Large intestine (tissue), 12 donors: ENCODE measurements at places on chromosomes 1 and 21.

- DNase-seq, result no peak
These were observed 95.6 kb downstream of the ZNF281 start for GRCh38 chr1:200314085-200314750.

GRCh38 chr1:60427194-60427593 lies 353.6 kb upstream of the C1orf87 start:
- DNase-seq, result no peak

DNA sequence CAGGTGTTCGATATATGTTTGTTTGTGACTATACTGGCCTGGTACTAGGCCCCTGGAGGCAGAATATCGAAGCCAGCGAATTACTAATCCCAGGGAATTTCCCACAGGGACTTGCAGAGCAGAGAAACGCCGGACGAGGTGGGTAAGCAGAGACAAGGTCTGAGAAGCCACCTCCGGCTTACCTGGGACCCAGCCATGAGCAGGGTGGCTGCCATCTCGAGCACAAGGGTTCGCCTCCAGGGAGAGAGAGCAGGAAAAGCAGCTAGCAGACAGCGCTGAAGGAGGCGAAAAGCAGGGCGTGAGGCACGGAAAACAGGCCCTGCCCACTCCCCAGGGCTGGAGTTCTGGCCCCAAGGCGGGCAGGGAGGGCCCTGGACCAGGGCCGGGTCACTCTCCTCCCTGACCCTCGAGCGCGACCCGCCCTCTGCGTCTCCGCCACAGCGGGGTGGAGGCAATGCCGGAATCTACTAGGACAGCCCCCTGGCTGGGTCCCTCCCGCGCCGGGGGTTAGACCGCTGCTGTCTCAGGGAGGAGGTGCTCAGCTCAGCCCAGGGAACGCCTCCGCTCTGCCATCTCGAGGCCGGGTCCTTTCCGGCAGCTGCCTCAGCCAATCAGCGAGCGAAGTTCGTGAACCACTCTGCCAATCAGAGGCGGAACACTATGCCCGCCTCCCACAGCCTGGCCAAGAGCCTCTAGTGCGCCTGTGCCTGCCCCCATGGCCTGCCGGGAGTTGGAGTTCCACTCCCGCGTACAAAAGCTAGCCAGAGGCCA lies 1.7 kb downstream of the ZNF436 start:
- DNase-seq, result peak; percentile 100

DNA sequence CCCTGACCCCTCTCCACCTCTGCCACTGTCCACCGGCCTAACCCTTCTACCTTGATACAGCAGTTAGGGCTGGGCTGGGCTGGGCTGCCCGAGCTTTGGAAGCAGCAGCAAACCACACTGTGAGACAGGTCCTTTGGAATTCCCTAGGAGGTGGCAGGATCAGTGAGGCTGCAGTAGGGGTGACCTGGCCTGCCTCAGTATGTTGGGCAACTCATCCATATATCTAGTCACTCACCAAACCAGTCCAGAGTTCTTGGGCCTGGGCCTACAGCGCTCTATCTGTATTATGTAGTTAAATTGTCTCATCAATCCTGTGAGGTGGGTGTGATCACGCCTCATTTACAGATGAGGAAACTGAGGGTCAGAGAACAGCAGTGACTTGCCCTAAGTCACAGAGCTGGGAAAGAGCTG lies 13.3 kb upstream of the SYNC start:
- peak; percentile 30 for DNase-seq

GRCh38 chr1:216222288-216222687 lies 201.0 kb downstream of the USH2A start:
- no peak for DNase-seq

- no peak for DNase-seq
These were observed 10.2 kb downstream of the RPS6KC1 start for GRCh38 chr1:213061263-213061662.

GRCh38 chr1:221327954-221328353 lies 413.9 kb downstream of the DUSP10 start:
- no peak for DNase-seq

- no peak for DNase-seq
These were observed 65.2 kb upstream of the VAMP3 start for GRCh38 chr1:7705908-7706216.

DNA sequence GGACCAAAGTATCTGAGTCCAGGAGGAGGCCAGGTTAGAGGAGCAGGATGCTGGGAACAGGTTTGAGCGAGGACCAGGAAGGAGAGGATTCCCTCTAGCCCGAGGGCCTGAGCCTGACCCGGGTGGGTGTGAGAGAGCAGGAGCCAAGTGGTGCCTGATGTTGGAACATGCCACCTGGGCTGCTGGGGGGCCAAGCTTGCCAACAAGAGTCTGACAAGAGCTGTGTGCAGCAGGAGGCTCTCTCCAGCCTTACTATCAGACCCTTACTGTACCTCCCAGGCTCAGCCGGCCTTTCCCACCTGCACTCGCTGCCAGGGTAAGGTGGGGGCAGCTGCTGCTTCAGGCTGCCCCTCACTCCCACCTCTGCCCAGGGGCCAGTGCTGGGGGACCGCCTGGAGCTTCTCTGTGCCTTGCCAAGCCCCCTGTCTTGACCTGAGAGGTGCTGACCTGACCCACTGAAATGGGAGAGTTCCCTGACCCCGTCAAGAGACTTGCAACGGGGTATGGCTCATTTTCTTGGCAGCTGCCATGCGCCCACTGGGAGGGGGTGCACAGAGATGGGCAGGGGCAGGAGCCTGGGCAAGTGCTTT lies 159.6 kb upstream of the VAMP3 start:
- DNase-seq, result no peak

- DNase-seq, result peak; percentile 44
These were observed 64.0 kb downstream of the ITPKB start for GRCh38 chr1:226674892-226675714.

DNA sequence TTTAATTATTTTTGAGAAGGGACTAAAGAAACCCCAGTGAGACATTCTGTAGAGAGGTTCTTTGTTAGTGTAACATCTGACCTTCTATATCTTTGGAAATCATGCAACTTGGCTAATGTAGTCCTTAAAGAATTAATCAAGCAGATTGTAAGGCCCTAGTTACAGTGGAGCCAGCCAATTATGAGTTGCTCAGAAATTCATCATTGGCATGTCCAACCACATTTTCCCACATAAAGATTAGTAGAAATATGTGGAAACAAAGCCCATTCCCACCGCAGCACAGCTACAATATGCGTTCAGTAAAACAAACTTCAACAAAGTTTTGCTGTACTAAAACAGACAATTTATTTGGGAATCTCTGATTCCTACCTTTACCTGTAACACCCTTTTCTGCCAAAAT lies 27.8 kb downstream of the WNT2B start:
- no peak for DNase-seq

DNA sequence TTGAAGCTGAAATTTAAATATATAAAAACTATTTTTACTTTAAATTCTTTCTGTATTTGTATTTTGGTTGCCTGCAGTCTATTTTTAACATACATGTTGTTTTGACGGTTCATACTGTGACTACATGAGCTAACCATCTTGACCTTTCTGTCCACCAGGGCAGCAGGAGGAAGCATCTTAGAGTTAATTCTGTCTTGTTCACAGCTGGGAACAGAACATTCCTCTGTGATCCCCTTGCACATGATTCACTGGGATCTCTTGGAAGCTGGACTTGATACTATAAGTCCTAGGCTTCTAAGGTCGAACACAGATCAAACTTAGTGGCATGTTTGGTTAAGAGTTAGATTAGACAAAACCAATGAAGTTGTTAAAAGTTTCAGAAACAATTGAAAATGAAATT lies 99.7 kb downstream of the NFIA start:
- no peak for DNase-seq

DNA sequence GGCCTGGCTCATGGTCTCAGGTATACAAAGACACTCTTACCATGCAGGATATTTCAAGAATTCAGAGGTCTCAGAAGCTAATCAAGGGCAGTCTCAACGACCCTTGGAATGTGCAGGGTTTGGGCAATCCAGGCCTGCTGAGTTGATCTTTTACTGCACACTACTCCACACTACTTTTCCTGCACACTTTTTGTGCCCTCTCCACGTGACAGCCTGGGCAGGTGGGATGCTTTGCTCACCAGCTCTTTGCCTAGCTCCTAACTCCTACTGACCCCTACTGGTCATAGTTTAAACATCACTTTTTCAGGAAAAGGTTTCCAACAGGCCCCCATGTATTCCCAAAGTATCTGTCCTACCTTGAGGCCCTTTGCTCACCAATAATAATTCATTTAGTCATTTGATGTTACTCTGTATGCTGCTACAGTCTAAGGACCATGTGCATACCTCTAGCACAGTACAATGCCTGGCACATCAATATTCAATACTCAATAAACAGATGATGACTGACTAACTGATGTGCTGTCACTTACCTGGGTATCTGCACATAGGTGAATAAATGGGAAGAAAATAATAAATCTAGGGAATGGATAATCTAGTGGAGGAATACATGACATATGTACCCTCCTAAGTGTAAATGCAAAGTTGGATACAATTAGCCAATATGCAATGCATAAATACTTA lies 9.6 kb downstream of the DUSP23 start:
- peak; percentile 52 for DNase-seq

DNA sequence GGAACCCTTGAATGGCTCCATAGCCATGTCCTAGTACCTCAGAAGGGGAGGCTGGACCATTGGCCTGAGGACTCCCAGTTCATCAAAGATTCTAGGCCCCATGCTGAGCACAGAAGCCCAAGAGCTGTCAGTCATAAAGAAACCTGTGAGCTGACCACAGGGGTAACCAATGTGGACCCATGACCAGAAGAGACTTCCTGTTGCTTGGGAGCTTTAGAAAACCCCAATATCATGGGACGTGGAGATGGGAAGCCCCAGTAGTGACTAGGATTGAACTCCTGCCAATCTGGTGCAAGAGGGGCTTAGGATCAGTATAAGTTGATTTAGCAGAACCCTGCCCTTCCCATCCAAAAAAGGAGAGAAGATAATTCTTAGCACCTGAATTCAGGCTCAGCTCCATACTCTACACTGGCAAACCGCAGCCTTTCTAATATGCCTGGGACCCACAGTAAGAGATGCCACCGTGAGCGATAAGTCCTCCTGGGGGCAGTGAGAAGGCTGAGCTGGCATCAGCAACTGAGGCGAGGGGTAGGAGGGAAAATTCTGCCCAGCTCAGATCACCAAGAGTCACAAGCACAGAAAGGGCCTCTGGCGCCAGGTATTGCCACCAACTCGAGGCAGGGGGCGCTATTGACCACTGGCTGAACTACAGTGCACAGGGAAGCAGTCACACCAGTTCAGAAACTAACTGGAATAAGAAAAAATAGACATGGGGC lies 108.9 kb downstream of the CAPN8 start:
- DNase-seq, result peak; percentile 17

DNA sequence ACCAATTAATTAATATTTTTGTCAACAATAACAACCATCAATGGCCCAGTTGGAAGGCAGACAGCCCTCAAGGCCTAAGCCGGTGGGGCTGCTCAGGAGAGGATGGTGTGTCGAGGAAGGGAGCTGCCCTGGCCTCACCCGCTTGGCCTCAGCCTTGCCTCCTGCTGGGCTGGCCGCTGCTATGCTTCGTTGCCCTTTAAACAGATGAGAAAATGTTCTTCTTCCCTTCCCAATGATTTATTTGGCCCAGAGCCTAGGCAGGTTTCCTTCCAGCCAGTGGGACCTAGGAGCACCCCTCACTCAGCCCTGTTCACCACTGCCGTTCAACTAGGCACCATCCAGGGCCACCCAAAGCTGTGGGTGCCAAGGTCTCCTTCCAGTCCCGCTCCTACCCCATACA lies 3.1 kb upstream of the ADGRB2 start:
- no peak for DNase-seq

DNA sequence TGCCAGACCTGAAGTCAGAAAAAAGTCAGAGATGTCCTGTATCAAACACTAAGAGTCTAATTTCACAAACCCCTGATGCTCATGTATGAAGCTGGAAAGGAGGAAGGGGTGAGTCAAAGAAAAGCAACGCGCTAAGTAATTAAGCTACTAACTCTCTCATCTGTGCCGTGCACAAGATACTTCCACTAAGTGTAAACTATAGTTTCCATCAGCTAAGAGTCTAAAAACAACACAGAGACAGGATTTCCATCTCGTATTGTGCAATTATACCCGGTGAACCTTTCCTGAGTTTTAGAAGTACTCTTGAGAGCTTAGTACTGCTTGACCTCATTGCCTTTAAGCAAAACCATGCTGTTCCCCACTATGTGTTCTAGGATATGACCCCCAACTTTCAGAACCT lies 19.0 kb downstream of the DNALI1 start:
- no peak for DNase-seq

DNA sequence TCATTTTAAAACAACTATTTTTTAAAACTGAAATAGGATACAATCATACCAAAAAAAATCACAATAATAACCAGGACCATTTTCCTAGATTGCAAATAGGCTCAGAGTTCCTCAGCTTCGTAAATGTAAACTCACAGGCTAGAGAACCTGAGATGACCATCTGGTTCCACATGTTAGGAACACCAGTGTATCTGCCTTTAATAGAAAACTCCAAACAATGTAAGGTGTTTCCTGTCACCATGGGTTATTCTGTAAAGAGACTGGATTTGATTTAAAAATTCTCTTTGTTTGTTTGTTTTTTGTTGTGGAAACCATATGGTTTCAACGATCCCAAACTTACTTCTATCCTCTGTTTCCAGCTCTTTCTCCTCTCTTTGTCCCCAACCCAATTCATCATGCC lies 197.5 kb downstream of the ZZZ3 start:
- DNase-seq, result no peak

DNA sequence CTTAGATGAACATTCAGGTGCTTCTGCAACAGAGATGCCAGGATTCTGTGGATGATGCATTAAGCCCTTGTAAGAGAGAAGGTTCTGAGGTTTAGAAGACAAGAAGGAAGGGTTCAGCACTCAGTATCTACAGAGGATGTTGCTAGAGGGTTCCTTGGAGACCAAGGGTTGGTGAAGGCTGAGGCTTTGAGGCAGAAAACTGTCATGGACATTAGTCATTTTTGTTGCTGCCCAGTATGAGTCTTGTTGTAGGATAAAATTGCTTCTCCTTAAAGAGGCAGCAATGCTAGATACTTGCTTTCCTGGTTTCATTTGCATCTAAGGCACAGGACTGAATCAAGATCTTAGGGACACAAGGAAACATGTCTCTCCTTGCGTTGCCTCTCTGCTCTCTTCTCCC lies 319.4 kb upstream of the NFIA start:
- DNase-seq, result no peak

GRCh38 chr1:172351754-172352161 lies 68.7 kb upstream of the C1orf105 start:
- DNase-seq, result peak; percentile 38

DNA sequence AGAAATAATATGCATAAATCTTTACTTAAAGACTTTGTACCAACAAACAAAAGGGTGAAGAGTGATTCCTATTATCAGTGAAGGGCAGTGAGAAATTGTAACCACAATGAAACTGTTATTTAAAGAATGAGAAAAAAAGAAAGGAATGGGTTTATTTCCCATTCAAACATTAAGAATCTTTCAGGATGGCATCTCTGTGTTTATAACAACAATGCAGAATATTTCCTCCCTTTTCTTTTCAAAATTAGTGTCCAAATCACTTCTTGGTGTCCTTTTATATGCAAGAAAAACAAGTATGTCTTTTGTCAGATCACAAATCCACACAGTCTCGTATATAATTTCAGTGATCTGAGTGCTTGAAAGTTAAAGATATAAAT lies 61.2 kb downstream of the PTPRC start:
- no peak for DNase-seq

GRCh38 chr1:199742547-199742946 lies 285.0 kb upstream of the NR5A2 start:
- DNase-seq, result no peak
